ENCODE measurements at places on chromosomes 3 and 15. TPM values are rescaled to one million over a fixed set of nuclear protein-coding genes. Genes with fewer than 3 reads are reported as not detected.

The SUCNR1 gene
- not detected for total RNA-seq

The CSTA gene
- total RNA-seq = not detected

DNA sequence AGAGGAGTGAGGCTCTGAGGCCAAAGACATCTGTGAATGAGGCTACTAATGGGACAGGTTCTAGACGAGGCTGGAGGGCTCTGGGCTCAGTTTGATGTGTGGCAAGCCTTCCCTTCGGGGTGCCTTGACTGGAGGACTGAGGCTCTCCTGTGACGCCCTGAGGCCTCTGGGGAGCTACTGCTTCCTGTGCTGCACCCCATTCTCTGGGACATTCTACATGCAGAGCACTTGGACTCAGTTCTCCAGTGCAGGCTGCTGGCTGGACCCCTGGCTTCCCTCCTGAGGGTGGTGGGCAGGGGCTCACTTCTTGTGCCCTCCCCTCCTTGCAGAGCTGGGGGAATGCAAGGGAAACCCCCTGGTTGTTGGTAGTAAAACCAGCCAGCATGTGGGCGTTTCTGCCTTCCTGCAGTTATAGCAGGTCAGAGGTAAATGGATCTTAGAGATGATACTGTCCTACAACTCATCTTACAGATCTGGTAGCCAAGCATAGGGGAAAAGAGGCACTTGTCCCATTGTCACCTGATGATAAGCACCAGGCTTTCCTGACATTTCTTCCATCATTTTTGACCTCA, 133.3 kb downstream of the CHDH start:
- no peak for DNase-seq

GRCh38 chr3:29537889-29538609, 257.2 kb downstream of the RBMS3 start:
- DNase-seq = no peak

The GOLGA8J gene
- total RNA-seq = not detected

- no peak for DNase-seq
Measured at GRCh38 chr3:194518652-194519051, 31.9 kb upstream of the ATP13A3 start.
